ENCODE measurements at places on chromosomes 11 and 22.
A peak's percentile ranks its signal among the peaks of the same experiment; 100 is the strongest.

GRCh38 chr11:65720211-65720934, at the start of gene RNASEH2C:
Gene RNASEH2C (minus strand): TSS chr11:65720798. CDS start chr11:65720758, 40 bp downstream.
- H3K4me1 ChIP-seq = peaks cover 17% of the 10 kb centered on the region
- H3K36me3 ChIP-seq = peaks cover 39% of the 10 kb centered on the region
- peak within 1 kb of the TSS; percentile 84 for H3K4me3 ChIP-seq

DNA sequence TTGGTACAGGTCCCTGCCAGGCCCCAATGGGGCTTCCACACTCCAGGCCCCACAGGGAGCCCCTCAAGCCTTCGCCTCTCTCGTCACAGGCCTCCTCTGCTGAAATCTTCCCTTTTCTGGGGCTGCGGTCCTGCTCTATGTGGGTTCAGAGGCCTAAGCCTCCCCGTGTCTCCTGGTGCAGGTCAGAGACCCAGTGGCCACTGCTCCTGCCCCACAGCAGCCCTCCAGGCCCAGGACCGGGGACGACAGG, 5.9 kb upstream of the IFITM3 start:
- H3K4me1 ChIP-seq = peaks cover 26% of the 10 kb centered on the region
- H3K36me3 ChIP-seq = no peaks in the 10 kb centered on the region
- H3K27me3 ChIP-seq = no peaks in the 10 kb centered on the region
- peak overlapping the region; percentile 88 for H3K27ac ChIP-seq

DNA sequence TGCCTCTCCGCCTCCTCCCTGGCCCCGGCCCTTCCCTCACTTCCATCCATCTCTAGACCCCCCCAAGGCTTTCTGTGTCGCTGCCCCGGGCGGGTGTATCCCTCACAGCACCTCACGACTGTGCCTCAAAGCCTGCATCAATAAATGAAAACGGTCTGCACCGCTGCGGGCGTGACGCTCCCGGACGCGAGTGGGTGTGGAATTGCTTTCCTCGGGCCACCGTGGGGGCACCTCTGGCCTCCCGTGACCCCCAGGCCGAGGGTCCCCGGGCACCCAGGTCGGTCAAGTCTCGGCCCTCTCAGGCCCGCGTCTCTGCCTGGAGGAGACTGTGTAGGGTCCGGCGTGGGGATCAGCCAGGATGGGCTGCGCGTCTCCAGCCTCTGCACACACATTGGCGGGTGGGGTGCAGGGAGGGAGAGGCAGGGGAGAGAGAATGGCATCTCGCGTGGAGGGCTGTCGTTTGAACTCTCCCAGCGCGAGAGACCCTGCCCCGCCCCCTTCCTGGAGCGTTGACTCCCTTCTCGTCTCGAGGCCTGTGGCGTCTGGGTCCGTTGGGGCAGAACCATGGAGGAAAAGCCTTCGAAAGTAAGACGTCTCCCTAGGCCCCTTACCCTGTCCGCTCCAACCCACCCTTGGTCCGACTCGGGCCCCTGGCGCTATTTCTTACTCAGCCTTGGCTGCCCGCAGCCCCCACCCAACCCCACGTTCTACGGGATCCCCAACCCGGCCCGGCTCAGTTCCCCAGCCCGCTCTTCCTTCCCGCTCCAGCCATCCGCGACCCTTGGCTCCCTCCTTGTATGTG, at the start of gene CATSPERZ:
CATSPERZ (plus strand) TSS at position 512 of the 802 bp plus-strand sequence; CDS start at position 565, 53 bp downstream.
- DNase-seq = peak; percentile 70
- no peak within 1 kb of the TSS for H3K27ac ChIP-seq
- H3K4me1 ChIP-seq = peaks cover 19% of the 10 kb centered on the region
- H3K36me3 ChIP-seq = no peaks in the 10 kb centered on the region

DNA sequence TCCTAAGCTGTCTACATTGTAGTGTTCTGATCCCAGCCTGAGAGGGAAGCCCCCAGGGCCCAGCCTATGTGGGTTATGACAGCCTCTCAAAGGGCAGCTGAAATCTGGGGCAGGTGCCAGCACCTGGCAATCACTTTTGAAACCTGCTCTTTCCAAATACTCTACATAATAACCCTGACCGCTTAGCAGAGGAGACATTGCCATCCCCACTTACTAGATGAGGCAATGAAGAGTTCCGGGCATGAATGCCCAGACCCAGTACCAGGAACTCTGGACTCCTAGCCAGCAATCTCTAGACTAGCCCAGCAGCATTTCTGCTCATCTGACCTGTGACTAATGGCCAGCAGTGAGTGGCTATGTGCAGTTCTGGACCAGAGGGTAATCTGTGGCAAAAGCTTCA, 412.4 kb upstream of the CADM1 start:
- no peaks in the 10 kb centered on the region for H3K27me3 ChIP-seq
- H3K27ac ChIP-seq = no peak overlapping the region
- H3K4me1 ChIP-seq = no peaks in the 10 kb centered on the region
- H3K36me3 ChIP-seq = no peaks in the 10 kb centered on the region
- no peak overlapping the region for H3K4me3 ChIP-seq
- no peak for DNase-seq

- no peaks in the 10 kb centered on the region for H3K4me1 ChIP-seq
- H3K4me3 ChIP-seq = no peak overlapping the region
- no peak overlapping the region for H3K27ac ChIP-seq
- DNase-seq = no peak
These were observed 7.5 kb upstream of the B3GNT6 start for GRCh38 chr11:77026743-77027142.

GRCh38 chr11:23846902-23847422, 649.9 kb upstream of the LUZP2 start:
- no peak overlapping the region for H3K4me3 ChIP-seq
- H3K27ac ChIP-seq = no peak overlapping the region
- no peak for DNase-seq
- no peaks in the 10 kb centered on the region for H3K27me3 ChIP-seq

DNA sequence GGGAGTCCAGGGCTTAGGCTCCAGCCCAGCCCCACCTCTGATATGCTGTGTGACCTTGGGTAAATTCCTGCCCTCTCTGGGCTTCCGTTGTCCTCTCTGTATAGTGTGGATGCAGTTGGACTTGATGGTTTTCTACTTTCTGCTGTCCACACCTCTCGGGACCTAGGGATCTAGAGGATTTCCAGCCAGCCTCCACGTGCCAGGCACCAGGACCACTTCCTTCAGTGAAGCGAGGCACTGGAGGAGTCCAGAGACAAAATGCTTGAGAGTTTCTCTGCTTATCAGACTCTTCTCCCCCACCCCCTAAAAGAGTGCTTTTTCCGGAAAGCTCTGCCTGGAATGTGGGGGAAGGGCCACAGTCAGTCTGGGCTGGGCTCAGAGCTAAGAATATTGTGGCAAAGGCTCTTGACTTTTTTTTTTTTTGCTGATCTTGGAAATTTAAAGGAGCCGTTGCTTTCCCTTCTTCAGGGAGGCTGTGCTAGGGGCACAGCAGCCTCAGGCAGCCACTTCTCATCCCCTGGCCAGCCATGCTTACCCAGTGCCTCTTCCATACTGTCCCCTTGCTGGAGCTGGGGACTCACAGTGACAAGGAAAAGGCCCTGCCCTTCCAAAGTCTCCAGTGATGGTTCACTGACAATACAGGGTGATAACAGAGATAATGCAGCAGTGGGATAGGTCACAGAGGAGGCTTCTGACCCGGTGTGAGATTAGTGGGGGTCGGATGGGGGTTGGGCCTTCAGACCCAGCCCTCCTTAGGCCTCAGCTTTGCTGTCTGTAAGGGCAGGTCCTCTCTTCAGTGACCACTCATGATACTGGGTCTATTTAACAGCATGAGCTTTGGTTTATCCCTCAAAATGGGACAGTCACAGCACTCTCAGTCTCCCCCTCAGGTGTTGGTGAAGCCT, 2.9 kb upstream of the SERPINH1 start:
- no peaks in the 10 kb centered on the region for H3K27me3 ChIP-seq
- peak overlapping the region; percentile 25 for H3K4me3 ChIP-seq
- H3K36me3 ChIP-seq = no peaks in the 10 kb centered on the region
- peaks cover 31% of the 10 kb centered on the region for H3K4me1 ChIP-seq
- DNase-seq = no peak
- peak overlapping the region; percentile 100 for H3K27ac ChIP-seq

- no peaks in the 10 kb centered on the region for H3K4me1 ChIP-seq
- H3K36me3 ChIP-seq = no peaks in the 10 kb centered on the region
- no peaks in the 10 kb centered on the region for H3K27me3 ChIP-seq
- H3K27ac ChIP-seq = no peak overlapping the region
- DNase-seq = no peak
These were observed 43.0 kb downstream of the MMP20 start for GRCh38 chr11:102582140-102582539.

DNA sequence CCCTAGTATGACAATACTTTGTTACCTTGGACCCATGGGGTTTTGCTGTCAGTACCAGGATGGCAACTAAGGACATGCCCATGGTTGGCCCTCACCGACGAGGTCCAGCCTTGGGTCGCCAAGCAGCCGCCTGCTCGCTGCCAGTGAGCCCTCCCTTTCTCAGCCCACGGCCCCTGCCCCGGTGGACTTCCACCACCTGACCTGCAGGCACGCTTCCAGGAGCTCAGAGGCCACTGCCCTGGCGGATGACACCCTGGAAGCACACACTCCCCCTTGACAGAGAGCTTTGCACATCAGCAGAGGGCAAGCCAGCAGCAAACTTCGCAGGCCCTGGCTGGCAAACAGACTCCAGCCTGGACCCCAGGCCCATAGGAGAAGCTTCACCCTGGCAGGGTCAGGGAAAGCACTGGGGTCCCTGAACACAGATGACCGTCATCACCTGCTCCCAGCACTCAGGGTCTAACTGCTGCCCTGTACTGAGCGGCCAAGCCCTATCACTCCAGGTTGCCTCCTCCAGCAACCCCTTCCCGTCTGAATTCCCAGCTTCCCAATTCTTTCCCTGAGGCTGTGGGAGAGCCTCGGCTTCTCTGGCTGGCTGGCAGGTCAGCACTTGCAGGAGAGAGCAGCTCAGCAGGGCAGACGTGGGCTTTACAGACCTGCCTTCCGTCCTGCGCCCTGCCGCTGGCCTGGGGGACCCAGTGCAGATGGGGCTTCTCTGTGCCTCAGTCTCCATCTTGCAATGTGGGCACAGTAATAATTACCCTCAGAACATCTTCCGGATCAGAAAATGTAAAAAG, 2.7 kb upstream of the PPARA start:
- peaks cover 12% of the 10 kb centered on the region for H3K4me1 ChIP-seq
- no peak for DNase-seq
- H3K27ac ChIP-seq = no peak overlapping the region
- no peak overlapping the region for H3K4me3 ChIP-seq

DNA sequence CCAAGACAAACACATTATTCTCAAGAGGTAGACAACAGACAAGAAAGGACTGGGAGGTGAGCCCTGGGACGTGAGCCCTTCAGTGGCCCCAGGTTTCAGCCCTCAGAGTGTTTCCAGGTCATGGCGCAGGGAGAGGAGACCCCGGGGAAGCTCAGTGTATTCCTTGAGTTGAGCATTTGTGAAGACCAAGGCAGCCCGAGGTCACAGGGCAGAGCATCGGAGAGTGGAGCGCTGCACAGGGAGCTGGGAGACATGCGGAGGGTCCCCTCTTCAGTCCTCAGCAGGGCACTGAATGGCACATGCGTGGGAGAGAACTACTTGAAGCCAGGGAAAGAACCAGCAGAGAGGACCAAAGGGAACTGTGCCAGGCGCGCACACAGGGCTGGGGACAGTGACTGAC, 11.7 kb downstream of the KRTAP5-6 start:
- DNase-seq = no peak
- H3K36me3 ChIP-seq = no peaks in the 10 kb centered on the region
- H3K4me3 ChIP-seq = no peak overlapping the region
- H3K27ac ChIP-seq = no peak overlapping the region
- H3K4me1 ChIP-seq = no peaks in the 10 kb centered on the region

GRCh38 chr11:11122749-11123148, 230.3 kb downstream of the CSNK2A3 start:
- H3K27me3 ChIP-seq = no peaks in the 10 kb centered on the region
- no peaks in the 10 kb centered on the region for H3K36me3 ChIP-seq
- H3K27ac ChIP-seq = no peak overlapping the region

- no peak overlapping the region for H3K4me3 ChIP-seq
- no peak overlapping the region for H3K27ac ChIP-seq
- H3K27me3 ChIP-seq = no peaks in the 10 kb centered on the region
- DNase-seq = no peak
These were observed 348.3 kb upstream of the B3GAT1 start for GRCh38 chr11:134760299-134760698.

GRCh38 chr11:119488256-119488995, 65.5 kb upstream of the THY1 start:
- no peaks in the 10 kb centered on the region for H3K4me1 ChIP-seq
- no peak for DNase-seq
- no peak overlapping the region for H3K27ac ChIP-seq
- H3K27me3 ChIP-seq = no peaks in the 10 kb centered on the region

Measured in ascending aorta (tissue), 2 donors.